RPMI8226 (cell line): ENCODE measurements at places on chromosomes 1 and 21.

DNA sequence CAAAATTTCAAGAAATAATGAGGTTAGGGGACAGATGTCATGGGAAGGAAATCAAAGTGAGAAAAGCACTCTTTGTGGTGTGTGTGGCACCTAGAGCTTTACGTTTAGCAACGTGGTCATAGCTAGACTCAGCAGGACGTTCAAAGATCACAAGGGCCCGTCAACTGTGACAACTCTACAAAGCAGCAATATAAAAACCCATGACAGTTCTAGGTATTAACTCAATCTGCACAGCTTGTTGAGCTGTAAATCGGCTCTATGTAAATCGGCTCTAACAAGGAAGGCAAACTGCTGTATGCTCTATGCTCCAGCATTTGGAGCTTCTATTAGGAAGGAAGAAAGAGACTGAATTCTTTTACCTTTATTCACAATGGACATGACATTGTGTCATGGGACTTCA is 64.8 kb downstream of the TP53BP2 start:
- no peak for DNase-seq

DNA sequence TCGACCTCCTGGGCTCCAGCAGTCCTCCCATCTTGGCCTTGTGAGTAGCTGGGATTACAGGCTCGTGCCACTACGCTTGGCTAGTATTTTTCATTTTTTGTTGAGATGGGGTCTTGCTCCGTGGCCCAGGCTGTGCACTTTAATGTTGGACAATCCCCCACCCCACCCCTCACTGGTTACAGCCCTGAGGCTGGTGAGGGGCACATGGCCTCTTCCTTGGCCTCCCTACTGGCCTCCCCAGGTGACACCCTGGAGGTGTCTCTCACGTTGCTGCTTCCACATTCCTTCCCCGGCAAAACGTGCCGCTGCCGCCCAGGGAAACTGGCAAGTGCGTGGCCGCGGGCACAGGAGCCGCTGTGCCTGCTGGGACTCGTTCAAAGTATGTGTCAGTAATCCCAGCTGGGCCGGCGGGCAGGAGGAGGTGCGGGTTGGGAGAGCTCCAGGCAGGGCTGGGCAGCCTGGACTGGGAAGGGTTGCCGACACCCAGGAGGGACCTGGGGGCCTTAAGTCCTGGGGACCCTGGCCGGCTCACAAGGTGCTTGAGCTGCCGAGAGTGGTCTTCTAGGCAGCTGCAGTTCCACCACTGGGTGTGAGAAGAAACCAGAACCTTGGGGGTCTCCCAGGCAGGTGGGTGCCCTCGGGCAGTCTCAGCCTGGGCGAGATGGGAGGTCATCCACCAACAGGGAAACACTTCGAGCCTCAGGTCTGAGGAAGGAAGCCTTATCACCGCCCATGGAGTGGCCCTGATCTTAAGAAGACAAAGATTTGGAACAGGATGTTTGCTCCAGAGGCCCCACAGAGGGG is 6.5 kb downstream of the WNT3A start:
- DNase-seq = no peak

- DNase-seq = no peak
These were observed 15.4 kb downstream of the ACTRT2 start for GRCh38 chr1:3036447-3037280.

DNA sequence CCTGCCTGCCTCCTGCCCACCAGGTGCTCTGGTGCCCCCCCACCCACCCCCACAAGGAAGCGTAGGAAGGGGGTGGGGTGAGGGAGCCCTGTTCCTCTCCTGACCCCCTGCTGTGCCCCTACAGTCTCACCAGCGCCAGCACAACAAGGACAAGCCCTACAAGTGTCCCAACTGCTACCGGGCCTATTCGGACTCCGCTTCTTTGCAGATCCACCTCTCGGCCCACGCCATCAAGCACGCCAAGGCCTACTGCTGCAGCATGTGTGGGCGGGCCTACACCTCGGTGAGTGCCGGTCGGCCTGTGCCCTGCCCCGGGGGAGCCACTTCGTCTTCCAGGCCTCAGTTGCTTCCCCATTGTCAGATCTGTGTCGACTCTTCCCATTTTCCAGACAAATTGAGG is 25.9 kb downstream of the A3GALT2 start:
- no peak for DNase-seq

DNA sequence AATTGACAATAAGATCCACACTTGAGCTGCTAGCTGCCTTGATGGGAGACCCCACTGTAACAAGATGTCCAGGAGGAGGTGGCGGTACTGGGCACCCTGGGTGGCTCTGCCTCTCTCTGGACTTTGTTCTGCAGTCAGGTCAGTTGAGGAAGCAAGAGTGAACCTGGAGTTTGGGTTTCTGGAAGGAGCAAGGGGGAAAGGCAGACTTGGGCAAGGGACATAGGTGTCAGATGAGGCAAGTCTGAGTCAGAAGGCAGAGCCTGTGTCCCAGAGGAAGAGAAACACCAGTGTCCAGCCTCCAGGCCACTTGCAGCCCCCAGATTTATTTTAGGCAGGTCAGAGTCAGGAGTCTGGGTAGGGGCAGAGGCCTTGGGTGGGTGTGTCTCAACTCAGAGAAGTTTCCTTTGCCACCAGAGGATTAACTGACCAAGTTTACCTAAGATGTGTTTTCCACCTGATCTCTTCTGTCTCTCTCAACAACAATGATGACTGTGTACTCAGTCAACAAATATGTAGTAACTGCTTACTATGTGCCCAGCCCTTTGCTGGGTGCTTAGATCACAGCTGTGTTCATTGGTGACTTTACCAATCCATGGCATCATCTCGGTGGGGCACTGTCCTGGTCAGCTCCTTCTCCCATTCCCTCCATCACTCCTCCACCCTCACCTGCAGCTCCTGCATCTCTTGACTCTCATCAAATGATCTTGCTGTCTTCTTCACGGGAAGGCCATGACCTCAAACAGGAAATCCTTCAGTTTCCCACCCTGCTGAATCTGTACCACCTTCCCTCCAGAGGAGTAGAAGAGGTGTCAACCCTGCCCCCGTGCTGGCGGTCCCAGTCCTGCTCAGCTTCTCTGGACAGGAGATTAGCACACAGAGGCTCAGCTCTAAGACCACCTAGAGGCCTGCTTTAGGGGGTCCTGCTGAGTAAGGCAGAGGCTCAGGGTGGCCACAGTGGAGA is 36.6 kb downstream of the ELF3 start:
- DNase-seq = no peak

- peak; percentile 28 for DNase-seq
These were observed 103.6 kb upstream of the GCLM start for GRCh38 chr1:94012708-94013366.

- no peak for DNase-seq
These were observed 26.1 kb upstream of the GJA5 start for GRCh38 chr1:147786536-147786935.

GRCh38 chr1:98035602-98036002 is 114.8 kb upstream of the DPYD start:
- no peak for DNase-seq

- DNase-seq = no peak
These were observed 12.7 kb downstream of the TMCO4 start for GRCh38 chr1:19786988-19787423.

DNA sequence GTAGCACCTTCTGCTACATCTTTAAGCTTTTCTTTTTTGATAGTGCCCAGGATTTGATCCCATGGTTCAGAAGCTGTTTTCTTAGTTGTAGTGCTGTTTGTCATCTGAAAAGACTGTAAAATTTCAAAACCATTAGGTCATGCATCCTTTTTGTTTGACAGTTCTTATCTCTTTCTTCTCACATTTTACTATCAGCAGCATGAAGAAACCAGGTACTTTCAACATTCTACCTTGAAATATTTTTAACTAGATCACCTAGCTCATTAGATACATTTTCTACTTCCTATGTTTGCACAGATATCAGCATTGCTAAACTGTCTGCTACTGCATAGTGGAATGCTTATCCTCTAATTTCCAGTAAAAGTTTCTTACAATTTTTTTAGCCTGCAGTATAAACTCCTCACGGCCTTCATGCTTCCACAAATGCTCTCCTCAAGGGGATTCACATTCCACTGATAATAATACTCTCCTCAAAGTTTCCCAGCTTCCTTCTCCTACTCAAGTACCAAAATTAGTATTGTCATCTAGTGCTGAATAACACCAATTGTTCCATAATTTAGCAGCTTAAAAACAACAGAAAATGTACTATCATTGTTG is 243.9 kb upstream of the ZRANB2 start:
- no peak for DNase-seq

DNA sequence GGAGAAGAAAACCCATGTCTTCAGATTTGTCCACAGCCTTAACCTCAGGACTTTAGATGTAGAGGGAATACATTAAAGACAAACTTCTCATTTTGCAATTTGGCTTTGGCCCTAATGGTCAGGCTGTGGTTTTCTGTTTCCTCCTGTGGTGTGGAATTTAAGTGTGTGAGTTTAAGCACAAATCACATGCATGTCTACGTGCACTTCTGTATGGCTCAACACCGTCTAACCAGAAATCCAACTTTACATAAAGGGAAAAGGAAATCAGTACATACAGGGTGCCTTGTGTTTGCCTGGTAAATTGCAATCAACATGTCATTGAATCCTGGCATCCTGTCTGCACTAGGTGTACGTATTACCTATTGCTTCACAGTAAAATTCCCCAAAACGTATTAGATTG is 1.2 kb upstream of the ZNF124 start:
- DNase-seq = no peak

- peak; percentile 61 for DNase-seq
These were observed 21.5 kb downstream of the NFYC start for GRCh38 chr1:40712997-40713396.

GRCh38 chr1:32125313-32125712 is 17.5 kb downstream of the KPNA6 start:
- DNase-seq = no peak

DNA sequence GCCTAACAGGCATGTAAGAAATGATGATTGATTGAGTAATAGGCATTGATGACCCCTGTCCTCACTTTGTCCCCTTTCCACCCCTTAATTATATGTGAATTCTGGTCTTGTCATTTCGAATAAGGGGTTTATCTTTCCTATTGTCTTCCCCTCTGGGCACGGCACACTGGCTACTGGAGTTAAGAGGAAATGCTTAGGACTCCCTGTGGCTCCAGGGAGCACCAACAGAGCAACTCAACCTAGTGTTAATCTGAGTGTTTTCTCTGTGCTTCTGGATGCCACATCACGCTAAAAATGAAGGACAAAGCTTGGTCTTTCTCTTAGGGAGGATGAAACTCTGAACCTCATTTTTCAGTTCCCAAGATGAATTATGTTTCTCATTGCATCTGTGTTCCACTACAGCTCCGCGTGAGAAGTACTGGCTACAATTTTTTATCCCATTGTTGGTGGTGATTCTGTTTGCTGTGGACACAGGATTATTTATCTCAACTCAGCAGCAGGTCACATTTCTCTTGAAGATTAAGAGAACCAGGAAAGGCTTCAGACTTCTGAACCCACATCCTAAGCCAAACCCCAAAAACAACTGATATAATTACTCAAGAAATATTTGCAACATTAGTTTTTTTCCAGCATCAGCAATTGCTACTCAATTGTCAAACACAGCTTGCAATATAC is 5.3 kb downstream of the FCER1A start:
- DNase-seq = no peak

- no peak for DNase-seq
These were observed 19.5 kb upstream of the MFN2 start for GRCh38 chr1:11960715-11961114.

- no peak for DNase-seq
These were observed 46.8 kb downstream of the WDR3 start for GRCh38 chr1:117976381-117976780.

DNA sequence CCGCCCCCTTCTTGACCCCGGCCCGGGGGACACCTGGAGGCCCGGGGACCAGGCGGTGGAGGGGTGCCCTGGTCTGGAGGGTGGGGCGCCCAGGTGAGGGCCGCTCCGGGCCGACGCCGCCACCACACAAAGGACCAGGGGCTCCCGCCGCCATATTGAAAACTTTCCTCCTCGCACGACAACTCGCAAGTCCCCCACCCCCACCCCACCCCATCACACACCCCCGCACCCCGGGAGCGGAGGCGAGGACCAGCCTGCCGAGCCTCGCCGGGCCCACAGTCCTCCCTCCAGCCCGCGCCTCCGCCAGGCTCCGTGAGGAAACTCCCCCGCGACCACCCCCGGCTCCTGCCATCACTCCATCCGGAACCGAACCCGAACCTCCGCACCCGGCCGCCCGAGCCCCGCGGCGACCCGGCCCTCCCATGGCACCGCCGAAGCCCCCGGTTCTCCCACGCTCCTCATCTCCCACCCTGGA is 733 bp downstream of the KDM5B start:
- no peak for DNase-seq

DNA sequence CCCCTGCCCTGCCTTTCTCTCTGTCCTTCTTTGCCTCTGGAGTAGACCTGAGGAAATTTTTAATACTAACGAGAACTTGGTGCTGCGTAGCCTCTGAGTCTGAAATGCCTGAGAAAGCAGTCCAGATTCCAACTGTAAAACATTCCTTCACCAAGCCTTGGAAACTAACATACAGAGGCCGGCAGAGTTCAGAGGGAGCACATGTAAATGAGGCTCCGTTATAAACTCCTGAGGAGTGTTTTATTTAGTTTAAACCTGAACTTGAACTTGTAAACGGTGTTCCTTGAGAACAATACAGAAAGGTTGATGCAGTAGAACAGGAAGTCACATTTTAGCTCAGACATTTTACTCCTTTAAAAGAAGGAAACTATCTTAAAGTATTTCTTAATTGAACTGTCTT is 280.7 kb downstream of the TM2D1 start:
- no peak for DNase-seq

- no peak for DNase-seq
These were observed 24.1 kb downstream of the MROH9 start for GRCh38 chr1:170959385-170959784.

DNA sequence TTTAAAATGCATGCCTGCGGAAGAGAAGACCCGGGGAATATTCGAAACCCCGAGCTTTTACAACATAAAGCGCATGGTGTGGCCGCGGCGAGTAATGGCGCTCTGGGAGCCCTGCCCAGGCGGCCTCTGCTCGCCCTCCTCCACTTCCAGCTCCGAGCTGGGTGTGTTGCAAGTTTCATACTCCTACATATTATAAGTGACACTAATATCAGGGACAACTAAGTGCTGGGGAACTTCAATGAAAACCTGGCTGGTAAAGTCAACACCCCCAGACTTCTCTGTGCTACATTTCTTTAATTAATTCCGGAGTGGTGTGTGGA is 11.8 kb downstream of the SIM2 start:
- no peak for DNase-seq

GRCh38 chr1:92031281-92032110 is 1.7 kb downstream of the EPHX4 start:
- DNase-seq = no peak

DNA sequence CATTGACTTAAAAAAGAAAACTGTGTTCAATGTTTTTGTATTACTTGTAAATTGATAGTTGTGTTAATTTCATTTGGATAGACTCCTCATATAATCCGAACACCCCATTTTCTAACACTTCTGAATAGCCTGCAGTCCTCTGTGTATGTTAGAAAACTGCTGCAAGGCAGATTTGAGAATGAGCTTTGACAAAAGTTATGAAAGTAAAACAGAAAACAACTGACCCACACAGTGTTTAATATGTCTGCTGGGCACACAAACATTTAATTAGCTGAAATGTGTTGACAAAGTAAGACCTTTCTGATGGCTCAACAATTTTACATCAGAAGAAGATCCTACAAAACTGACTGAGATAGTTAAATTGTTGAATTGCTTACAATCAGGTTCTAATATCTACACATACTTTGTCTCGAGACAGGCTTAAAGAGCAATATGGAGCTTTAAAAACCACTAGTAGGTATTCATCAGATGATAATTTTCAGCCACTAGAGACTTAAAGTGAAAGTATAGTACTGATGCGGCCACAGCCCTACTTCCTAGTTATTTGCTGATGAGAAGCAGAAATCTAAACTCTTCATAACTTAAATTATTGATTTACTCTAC is 40.0 kb upstream of the PRMT6 start:
- DNase-seq = peak; percentile 25
